ENCODE measurements at places on chromosomes 4 and X.

DNA sequence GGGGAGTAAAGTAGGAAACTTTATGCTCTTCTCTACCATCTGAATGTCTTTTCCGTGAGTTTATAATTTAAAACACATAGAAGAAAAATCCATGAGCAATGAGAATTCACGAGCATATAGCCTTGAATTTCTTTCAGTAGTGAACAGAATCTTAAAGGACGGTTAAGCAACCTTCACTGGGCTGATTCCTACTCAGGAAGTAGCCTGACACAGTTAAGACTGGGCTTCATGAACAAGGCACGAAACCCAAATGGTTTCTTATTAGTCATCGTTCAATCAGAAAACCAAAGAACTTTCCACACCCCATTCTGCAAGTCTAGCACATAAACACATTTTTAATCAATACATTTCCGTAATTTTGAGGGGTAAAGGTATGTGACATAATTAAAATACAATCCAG lies 95.8 kb downstream of the SH3KBP1 start:
- no peak for DNase-seq

GRCh38 chr4:56686537-56687231 lies 5.6 kb upstream of the HOPX start:
- DNase-seq = no peak

GRCh38 chr4:121736735-121737351 lies 28.1 kb downstream of the SMIM43 start:
- no peak for DNase-seq

DNA sequence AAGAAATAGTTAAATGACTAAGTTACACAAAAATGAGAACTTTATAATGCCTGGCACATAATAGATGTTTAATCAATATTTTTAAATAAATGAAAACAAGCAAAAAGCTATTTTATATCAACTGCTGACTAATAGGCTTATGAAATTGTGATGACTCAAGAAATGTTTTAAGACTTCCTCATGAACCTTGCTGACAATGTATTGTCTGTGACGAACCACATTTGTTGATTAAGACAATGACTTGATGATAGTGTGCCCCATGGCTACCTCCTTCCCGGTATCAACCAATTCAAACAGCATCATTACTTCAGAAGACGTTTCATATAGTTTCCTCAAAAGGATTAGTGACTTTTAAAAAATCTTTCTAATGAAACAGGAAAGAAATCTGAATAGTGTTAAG lies 7.9 kb downstream of the CXCL6 start:
- DNase-seq = no peak

DNA sequence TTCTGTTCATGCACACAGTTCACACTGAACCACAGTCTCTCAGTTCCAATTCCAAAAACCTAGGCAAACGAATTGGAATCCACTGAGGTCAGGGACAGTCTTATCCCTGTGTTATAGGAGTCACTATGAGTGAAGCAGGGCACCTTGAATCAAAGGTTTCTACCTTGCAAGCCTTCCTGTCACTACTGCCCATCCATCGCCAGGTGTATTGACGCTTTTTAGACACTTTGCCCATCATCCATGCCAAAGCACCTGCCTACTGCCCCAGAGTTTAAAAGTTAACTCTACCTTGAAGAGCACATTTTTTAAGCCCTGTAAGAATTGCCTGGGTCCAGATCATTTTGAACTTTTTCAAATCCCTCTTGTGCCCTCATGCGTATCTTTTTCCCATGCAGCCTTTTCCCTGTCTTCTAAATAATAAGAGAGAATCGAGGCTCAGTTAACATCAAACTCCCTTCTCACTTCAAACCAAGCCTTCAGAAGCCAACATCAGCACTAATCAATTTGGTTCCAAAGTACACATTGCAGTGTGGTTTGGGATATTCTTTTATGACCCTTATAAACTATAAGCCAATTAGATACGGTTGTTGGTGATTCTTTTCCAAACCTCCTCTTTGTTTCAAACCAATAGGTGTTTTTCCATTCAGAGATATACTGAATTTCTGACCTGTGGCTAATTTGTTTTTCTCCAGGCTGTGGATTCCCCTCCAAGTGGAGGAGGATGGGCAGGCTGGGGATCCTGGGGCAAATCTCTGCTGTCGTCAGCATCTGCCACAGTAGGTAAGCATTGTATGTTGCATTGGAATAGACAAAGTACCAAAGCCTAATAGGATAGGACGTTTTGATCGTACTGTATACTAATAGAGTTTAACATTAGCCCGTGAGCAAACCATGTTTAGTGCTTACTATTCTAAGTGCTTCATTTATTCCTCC lies 23.7 kb downstream of the FAM114A1 start:
- DNase-seq = no peak

GRCh38 chr4:174358410-174358809 lies 74.7 kb downstream of the CEP44 start:
- no peak for DNase-seq

- no peak for DNase-seq
Measured at GRCh38 chr4:6258741-6259140, 10.9 kb upstream of the WFS1 start.

- no peak for DNase-seq
Measured at GRCh38 chr4:52894443-52894842, 32.3 kb downstream of the RASL11B start.

DNA sequence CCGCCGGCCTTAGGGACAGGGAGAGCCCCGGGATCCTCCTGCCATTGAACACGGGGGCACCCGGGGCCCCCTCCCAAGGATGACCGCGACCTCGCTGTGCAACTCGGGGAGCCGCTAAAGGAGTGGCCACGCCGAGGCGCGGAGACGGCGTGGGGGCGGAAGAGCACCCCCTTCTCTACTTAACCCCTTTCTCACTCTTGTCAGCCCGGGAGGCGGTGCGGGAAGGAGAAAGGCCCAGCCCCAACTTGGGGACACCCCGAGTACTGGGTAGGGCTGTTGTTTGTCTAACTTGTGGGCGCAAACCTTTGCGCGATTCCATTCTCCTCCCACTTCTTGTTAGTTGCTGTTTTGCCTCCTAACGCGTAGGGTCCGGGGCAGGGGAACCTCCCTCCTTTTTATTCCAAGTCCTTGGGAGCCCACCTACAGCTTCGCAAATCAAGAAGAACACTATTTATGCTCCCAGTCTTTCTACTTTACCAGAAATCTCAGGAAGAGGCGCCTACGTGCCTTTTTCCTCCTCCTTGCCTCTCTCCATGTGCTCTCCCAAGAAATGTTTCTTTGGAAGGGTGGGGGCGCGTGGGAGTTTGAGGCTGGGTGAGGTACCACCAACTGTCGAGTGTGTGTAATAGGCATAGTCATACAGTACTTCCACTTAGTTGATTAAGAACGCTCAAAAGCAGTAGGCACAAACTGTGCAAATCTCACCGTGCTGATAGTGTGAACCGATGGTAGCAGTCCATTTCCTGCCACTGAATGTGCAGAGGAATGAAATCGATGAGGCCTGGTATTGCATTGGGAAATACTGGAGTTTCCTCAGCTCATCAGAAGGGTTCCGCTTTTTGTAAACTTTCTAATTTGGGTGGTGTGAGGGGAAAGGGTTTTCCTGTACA lies 813 bp downstream of the DIAPH2 start:
- DNase-seq = peak; percentile 10

GRCh38 chr4:89177807-89178206 lies 66.5 kb downstream of the TIGD2 start:
- no peak for DNase-seq

- no peak for DNase-seq
Measured at GRCh38 chrX:16186380-16187007, 19.2 kb downstream of the MAGEB17 start.

DNA sequence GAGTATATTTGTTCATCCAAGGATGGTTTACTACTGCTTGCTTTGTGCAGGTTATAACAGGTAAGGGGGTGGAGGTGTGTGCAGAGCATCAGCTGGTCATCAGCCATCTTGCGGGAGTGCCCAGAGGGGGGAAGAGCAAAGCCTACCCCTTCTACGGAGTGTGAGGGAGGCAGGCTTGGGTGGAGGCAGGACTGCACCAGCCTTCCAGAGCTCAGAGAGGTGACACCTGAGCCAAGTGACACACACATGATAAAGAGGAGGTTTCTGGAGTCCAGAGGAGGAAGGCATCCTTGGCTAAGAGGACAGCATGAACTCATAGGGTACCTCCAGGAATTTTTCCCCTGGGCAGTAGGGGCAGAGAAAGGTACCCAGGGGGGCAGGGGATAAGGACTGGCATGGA lies 126.6 kb downstream of the TBL1X start:
- no peak for DNase-seq

- DNase-seq = peak; percentile 19
Measured at GRCh38 chr4:17347445-17347844, 164.4 kb downstream of the QDPR start.

DNA sequence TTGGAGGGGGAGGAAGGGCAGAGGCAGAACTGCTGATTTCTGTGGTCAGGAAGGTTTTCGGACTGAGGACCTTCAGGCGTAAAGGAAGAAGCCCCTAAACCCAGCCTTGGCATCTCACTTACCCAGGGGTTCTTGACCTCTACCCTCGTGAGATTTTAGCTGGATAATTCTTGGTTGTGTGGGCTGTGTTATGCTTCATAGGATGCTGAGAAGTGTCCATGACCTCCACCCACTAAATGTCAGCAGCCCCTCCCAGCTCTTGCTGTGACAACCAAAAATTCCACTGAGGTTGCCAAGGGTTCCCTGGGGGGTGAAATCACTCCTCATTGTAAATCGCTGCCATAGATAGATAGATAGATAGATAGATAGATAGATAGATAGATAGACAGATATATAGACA lies 5.8 kb upstream of the CRLF2 start:
- DNase-seq = no peak

DNA sequence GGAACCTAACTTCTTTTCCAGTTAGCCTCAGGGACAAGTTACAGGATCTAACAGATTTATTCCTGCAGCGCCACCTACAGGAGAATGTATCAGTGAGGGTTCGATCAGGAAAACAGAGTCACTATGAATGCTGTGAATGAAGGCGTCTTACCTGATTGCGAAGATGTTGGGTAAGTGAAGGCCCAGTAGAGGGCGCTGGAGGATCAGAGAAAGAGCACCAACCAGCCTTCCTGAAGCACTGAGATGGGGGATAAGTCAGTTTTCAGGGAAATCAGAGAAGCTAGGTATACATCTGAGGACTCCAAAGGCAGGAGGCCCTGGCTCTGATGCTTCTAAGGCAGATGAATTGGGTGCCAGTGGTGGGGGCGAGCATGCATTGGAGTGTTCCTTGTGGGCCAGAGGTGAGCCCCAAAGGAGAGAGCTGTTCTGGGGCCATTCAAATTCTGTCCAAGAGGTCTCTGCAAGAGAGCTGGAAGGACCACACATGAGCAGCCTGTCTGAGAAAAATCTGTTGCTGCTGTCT lies 169.9 kb upstream of the AADAT start:
- no peak for DNase-seq

DNA sequence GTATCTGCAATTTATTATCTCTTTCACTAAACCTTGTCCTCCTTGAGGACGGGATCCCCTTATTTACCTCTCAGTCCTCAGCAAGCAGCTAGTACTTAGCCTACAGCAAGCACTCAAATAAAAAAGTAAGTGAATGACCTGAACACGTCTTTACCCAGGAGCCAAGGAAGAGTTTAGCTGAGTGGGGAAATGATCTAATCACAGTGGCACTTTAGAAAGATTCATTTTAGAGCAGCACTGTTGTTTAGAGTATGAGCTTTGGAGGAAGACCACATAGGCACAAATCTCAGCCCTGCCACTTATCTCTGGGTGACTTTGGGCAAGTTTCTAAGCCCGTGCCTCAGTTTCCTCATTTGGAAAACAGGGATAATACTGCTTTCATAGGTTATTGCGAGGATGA lies 2.7 kb downstream of the FAM120C start:
- DNase-seq = no peak

GRCh38 chr4:142500966-142501365 lies 345.1 kb downstream of the INPP4B start:
- DNase-seq = no peak

GRCh38 chrX:44093431-44093830 lies 120.2 kb upstream of the NDP start:
- no peak for DNase-seq

- no peak for DNase-seq
Measured at GRCh38 chr4:89741768-89742167, 95.2 kb downstream of the SNCA start.

- no peak for DNase-seq
Measured at GRCh38 chr4:40948014-40948413, 198.3 kb downstream of the NSUN7 start.

- no peak for DNase-seq
Measured at GRCh38 chrX:106959901-106960300, 39.7 kb downstream of the CLDN2 start.

DNA sequence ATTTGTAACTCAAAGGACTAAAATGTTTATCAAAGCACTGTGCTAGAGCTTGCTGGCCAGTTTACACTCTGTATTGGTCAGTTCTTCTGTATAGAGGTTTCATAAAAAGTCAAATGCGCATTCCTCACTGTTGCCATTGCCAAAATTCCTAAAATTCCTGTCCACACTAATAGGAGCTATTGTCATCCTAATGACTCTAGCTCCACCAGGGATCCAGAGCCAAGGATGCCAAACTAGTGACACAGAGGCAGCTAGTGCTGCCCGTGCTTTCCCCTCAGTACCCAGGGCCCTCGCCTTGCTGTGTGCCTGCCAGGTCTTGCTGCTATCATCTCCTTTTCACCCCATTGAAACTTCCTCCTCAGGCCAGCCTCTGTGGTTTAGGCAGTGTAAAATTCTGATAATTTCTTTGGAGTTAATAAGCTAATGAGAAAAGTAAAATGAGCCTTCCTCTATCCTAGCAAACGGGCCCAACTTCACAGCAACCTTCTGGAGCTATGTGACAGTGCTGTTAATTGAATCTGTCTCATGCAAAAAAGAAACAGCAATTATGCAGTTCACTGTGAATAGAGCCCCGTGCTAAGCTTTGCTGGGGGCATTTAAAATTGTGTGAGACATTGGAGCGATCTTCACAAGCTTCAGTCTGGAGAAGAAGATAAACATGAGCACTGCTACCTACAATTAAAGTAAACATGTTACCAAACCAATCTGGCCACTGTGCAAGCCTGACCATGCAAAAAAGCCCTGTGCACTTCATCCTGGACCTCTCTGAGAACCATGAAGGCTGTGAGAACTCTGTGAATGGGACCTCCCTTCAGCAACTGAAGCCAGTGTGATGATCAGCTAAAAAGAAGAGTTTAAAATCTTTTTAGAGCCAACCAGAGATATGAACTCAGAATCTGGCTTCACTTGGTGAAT lies 43.1 kb upstream of the FGF2 start:
- no peak for DNase-seq

GRCh38 chr4:90226734-90227133 lies 99.5 kb downstream of the CCSER1 start:
- no peak for DNase-seq

DNA sequence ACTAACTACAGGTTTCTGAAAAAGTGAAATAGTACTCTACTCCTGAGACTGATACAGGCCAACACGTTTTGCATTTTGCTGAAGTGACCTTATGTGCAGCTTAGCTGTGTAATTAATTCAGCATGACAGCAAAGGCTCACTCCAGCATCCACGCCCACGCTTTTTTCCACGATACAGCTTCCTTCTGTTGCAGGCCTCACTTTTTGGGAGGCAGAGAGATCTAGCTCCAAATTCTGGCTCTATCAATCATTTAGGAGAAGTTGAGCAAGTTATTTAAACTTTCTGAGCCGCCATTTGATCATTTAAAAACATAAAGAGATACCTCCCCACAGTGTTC lies 160.3 kb downstream of the AFAP1 start:
- DNase-seq = no peak

- no peak for DNase-seq
Measured at GRCh38 chrX:51891821-51892551, 1.4 kb upstream of the MAGED1 start.
